ENCODE measurements at places on chromosomes 2 and 18.

DNA sequence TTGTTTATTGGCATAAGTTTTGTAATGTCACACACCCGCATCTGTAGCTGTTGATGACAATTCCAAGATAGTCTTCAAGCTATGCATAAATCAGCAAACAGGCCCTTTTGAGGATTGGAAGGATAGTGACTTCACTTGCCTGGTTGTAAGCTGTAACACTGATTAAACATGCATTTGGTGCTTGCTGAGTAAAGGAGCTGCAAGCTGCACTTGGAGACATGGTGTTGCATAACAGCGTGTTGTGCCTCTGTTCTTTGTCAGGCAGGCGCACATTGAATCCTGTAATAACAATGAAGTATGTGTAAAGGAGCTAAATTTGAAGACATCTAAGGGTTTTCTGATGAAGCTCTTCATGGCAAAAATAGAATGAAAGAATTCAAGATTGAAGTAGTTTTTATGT lies 68.7 kb upstream of the TTC27 start:
- no peak for DNase-seq

GRCh38 chr2:189440644-189440946 lies 679 bp upstream of the WDR75 start:
- DNase-seq, result no peak

- no peak for DNase-seq
Measured at GRCh38 chr2:101812226-101812625, 114.7 kb downstream of the MAP4K4 start.

DNA sequence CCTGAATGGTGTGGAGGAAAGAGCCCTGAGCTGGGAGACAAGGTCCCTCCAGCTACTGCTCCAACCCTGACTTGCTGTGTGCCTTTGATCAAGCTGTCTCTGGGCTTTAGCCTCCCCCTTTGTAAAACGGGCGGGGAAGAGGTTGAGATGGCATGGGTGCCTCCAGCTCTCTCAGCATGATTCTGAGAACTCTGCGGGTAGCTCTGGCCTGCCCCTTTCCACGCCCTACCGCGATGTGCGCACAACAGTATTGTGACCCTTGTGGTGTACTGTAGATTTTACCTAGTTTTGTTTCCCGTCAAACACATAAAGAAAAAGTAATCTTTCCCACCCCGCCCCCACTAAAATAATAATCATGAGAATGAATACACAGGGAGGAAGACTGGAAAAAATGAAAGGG lies 5.3 kb downstream of the CD8A start:
- DNase-seq, result peak; percentile 80

GRCh38 chr2:238484522-238485452 lies 58.1 kb downstream of the ASB1 start:
- no peak for DNase-seq

- no peak for DNase-seq
Measured at GRCh38 chr18:24982831-24983230, 369.1 kb downstream of the ZNF521 start.

DNA sequence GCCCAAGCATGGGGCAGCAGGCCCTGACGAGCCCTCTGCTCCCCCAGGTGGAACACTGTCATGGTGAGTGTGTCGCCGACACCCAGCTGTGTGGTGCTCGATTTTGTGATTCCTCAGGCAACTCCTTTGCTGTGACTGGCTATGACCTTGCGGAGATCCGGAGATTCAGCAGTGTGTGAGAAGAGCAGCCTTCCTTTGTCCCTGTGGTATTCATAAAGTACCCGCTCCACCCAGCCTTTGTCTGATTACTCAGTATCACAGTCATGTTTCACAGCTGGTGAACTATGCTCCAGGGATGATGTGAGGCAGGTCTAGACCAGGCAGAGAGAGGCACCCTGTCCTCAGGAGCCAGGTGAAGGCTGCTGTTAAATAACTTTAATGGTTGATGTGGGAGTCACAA lies 4.0 kb downstream of the WDR54 start:
- DNase-seq, result no peak

- DNase-seq, result no peak
Measured at GRCh38 chr2:222732489-222733178, 61.2 kb downstream of the MOGAT1 start.

GRCh38 chr2:41922177-41922576 lies 125.6 kb upstream of the PKDCC start:
- no peak for DNase-seq

- no peak for DNase-seq
Measured at GRCh38 chr2:55883357-55883756, 40.2 kb downstream of the EFEMP1 start.

DNA sequence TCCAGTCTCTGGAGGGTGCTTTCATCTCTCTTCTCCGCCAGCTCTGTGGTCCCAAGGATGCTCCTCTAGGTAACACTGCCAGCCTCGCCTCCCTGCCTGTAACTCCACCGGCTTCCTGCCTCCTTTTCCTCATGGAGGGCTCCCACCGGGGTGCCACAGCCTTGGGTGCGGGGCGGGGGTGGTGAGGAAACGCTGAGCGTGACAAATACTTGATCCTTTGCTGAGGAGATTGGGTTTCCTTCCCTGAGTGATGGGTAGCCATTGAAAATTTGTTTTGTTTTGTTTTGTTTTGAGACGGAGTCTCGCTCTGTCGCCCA lies 25.1 kb downstream of the TIMM21 start:
- no peak for DNase-seq

DNA sequence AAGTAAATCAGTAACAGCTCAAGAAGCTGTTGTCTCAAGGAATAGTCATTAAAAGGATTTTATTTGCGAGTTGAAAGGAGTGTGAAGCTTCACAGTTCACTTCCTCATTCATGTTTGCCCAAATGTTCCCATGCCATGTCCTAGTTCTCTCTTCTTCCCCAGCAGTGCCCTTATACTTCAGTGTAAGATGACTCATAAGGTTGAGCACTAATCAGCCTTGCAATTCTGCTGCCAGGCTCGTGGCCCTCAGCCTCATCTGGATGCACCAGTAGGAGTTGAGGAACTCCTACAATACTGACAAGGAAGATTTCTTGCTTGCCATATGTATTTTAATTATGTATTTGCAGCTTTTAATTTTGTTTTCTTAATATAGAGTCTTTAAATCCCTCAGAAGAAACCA lies 1980.4 kb downstream of the SUCLG1 start:
- no peak for DNase-seq

DNA sequence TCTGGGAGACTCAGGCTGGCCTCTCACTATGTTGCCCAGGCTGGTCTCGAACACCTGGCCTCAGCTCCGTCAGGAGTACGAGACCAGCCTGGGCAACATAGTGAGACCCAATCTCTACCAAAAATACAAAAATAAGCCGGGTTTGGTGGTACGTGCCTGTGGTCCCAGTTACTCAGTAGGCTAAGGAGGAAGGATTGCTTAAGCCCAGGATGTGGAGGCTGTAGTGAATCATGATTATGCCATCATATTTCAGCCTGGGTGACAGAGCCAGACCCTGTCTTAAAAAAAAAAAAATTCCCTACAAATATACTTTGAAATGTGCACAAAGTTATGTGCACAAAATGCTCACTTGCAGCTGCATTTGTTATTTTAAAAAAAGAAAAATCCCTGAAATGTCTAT lies 26.3 kb upstream of the AGAP1 start:
- no peak for DNase-seq

DNA sequence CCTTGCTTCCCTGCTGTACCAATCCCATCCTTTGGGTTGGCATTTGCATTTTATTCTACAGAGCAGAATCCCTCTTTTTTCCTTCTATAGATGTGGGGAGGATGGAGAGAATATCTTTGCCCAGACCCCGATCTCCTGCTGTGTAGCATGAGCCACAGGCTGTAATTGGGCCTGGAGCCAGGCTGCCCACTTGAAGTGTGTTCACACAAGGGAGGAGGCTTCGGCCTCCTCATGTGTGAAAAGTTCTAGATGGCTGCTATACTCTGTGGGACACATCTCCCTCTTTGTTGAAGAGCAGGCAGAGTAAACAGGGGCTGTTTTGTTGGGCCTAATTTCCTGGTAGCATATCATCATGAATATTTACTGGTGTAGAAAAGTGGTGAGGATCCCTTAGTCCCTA lies 126.3 kb downstream of the XRCC5 start:
- no peak for DNase-seq

DNA sequence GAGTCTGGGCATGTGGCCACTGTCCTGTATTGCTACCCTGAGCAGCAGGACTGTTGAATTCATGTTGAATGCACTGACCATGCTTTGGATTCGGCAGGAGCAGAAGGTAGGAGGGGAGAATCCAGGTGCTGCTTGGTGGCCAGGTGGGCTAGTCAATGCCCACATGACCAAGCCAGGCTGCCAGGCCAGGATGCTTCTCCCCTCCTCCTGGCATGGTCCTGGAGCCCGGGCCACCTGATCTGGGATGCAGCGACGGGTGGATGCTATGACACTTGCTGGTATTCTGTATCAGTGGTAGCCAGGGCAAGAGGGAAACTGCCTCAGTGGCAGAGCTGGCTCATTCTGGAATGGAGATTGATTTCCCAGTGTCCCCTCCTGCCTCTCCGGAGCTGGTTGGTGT lies 14.8 kb upstream of the SIX2 start:
- DNase-seq, result no peak

DNA sequence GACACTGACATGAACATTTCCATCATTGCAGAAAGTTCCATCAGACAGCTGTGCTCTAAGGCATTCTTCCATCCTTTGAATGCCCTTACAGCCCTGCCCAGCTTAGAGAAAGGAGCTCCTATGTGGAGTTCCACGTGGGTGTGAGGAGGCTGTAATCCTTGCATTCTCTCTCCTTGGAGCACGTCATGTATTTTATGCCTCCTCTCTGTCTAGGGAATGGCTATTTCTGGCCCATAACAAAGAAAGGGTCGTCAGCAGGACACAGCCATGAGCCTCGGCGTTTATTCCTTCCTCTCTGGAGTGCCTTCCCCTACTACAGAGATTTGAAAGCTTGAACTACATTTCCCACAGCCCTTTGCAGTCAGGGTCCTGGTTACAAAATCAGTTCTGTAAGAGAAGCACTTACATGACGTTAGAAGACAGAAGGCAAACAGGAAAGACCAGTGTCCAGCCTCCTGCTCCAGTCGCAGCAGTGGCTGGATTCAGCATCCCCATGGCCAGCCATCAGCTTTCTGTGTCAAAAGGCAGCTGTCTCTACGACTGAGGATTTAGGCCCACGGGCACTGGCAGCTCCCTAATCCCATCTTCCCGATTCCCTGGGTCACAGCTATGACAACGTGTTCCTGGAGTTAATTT lies 234.9 kb downstream of the TFCP2L1 start:
- no peak for DNase-seq

GRCh38 chr2:131542438-131543384 lies 15.0 kb downstream of the CCDC74A start:
- no peak for DNase-seq

DNA sequence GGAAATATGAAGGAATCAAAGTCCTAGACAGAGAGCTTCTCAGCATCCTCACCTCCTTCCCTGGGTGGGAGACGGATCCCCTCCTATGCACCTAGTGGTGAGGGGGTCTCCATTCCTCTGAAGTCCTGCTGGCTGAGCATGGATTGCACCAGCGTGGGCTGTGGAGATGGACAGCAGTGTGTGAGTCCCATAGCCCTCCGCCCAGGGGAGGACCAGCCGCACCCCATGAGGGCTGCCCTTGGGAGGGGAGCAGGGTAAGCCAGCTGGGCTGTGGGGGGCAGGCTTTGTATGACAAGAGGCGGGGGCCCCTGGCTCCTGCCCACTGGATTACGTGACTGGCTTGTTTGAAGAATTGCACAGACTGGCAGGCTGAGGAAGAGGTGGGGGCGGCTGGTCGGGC lies 768.2 kb downstream of the GALR1 start:
- DNase-seq, result no peak

- no peak for DNase-seq
Measured at GRCh38 chr2:72969706-72970105, 52.4 kb downstream of the EMX1 start.

- no peak for DNase-seq
Measured at GRCh38 chr18:48013162-48013561, 82.7 kb upstream of the SMAD2 start.

DNA sequence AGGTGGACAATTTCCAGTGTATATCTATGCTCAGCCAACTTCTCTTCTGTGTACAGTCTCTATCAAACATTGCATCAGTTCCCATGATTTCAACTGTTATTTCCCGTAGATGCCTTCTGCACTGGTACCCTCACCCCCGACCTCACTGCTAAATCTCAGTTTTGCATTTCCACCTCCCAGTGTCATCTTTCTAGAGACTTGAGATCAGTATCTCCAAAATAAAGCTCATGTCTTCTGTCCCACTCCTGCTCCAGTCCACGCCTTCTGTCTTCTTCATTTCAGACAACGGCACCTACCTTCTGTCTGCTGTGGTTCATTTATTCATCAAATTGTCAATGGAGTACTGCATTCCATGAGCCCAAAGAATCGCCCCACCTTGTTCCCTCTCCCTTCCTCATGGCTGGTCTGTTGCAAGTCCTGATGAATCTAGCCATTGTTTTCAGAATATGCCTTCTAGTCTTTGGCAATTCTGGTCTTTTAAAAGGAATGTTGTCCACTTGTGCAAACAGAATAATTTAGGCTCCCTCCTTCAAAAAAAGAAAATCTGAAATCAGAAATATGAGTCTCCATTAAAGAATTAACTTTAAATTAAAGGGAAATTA lies 23.3 kb upstream of the NPAS2 start:
- DNase-seq, result no peak

DNA sequence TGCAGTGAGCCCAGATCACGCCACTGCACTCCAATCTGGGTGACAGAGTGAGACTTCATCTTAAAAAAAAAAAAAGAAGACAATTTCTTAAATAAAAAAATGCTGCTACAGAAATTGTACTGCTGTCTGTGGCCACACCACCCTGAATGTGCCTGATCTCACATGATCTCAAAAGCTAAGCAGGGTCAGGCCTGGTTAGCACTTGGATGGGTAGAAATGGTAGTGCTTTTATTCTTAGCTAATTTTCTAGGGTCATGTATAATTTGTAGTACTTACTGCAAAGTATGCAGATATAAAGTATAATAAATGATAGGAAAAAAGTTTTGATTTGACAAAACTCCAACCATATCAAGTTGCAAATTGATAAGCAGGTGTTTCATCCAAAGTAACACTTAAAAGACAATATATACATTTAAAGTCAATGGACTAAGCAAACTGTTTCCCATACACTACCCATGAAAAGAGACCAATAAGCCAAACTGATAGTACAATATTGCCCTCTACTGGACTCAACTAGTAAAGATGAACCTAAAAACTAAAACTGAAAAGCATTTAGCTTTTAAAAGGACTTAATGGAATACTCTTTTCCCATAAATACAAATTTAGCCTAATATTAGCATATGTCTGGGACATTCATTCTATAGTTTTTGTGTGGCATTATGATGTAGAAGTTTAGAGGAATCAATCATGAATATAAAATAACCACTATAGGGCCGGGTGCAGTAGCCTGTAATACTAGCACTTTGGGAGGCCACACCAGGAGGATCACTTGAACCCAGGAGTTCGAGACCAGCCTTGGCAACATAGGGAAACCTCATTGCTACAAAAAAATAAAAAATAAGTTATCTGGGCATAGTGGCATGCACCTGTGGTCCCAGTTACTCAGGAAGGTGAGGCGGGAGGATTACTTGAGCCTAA lies 18.6 kb upstream of the PEX13 start:
- no peak for DNase-seq

- no peak for DNase-seq
Measured at GRCh38 chr2:144198116-144198515, 321.8 kb downstream of the ZEB2 start.

- no peak for DNase-seq
Measured at GRCh38 chr2:46748735-46749531, 166.7 kb downstream of the MCFD2 start.
